CD4-positive, alpha-beta T cell treated with Interleukin-4 for 1 hour (primary cell): ENCODE measurements at places on chromosomes 7 and 10.

DNA sequence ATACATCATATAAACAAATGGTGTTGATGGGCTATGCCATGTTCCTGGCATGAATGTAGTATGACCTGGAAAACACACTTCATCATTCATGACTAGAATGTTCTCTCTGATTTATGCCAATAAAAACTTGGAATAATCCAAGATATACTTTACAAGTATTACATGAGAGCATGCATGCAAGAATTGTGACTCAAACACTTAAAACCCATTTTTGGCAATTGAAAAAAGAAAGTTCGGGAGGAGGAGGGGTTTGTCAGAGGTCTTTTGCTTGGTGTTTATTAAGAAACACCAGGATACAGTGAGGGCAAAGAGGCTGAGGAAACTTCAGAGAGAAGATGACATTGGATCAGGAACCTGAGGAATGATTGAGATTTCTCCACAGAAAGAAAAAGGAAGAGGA is 10.2 kb upstream of the CUL1 start:
- DNase-seq: no peak

DNA sequence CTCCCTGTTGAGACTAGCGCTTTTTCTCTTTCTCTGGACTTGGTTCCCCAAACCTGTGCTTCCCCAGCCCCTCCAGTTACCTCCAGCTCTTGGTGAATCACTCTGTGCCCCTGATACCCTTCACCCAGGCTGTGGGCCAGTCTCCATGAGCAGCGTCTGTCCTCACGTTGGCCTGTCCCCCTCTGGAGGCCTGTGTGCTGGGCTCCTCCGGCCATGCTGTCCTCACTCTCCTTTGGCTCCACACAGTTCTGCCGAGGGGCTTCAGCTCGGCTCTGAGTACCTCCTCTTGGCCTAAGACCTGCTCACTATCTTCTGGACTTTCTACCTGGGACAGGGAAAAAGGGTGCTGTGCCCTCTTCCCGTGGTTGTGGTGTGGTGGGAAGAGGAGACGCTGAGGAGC is 140.2 kb upstream of the TNS3 start:
- DNase-seq: no peak

DNA sequence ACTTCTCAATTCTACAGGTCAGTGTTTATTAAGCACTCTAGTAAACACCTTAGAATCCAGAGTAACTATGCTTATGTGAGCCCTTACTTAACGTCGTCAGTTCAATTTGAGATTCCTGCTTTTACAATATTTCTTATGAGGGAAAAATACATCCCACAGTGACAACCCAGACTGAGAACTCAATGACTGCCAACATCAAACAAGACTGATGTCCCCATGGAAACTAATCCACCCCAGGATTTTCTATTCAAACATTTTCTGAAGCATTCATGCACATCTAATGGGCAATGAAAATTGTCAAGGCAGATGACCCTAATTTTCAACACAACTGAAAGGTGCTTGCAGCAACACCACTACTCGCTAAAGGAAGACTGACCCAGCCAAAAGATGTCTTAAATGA is 67.0 kb downstream of the ATE1 start:
- no peak for DNase-seq

GRCh38 chr10:80477813-80478212 is 23.7 kb downstream of the TSPAN14 start:
- no peak for DNase-seq

GRCh38 chr7:34902182-34902581 is 135.1 kb downstream of the DPY19L1 start:
- no peak for DNase-seq

DNA sequence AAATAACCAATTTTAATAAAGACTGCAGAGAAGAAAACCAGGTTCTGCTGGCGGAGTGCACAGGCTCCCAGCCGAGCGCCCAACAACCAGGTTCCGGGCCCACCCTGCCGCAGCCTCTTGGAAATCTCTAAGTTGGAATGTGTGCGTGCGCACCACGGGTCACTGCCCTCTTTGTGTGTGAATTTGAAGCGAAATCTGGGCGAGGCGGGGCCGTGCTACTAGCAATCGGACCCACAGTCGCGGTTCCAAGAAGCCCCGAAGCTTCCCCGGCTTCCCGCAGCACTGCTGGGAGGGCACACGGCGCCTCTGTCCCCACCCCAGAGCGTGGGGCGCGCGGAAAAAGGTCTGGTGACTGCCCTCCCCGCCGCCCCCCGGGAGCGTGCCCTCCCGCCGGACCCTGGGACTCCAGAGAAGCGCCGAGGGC is 666 bp upstream of the MAP3K8 start:
- DNase-seq: no peak
